ENCODE measurements at places on chromosomes 16 and 17. TPM values are rescaled to one million over a fixed set of nuclear protein-coding genes. Genes with fewer than 3 reads are reported as not detected.
A peak's percentile ranks its signal among the peaks of the same experiment; 100 is the strongest.

DNA sequence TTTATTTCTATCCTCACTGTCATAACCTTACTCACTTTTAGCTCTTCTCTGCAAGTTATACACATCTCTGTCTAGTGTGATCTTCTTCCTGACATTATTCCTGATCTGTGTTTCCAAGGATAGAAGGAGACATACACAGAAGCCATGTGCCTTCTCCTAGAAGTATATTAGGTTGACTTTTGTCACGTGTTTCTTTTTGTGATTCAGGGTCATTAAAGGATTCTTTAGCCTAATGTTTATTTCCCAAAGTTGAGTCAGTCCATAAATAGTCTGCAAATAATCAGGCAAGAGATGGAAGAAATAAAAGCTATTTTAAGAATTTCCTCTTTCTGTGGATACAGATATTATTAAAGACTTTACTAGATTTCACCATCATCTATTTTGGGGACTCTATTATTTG is 214.1 kb upstream of the GOT2 start:
- no peaks in the 10 kb centered on the region for H3K4me1 ChIP-seq
- H3K4me3 ChIP-seq, result no peak overlapping the region
- no peaks in the 10 kb centered on the region for H3K27me3 ChIP-seq
- H3K27ac ChIP-seq, result no peak overlapping the region
- H3K36me3 ChIP-seq, result no peaks in the 10 kb centered on the region
- DNase-seq, result no peak

- H3K4me3 ChIP-seq, result peak overlapping the region; percentile 14
- peaks cover 48% of the 10 kb centered on the region for H3K36me3 ChIP-seq
- DNase-seq, result peak; percentile 94
- H3K27me3 ChIP-seq, result no peaks in the 10 kb centered on the region
These were observed 6.4 kb downstream of the PDK2 start for GRCh38 chr17:50101346-50102163.

- no peak overlapping the region for H3K27ac ChIP-seq
- no peak for DNase-seq
- H3K4me3 ChIP-seq, result no peak overlapping the region
- H3K27me3 ChIP-seq, result peaks cover 19% of the 10 kb centered on the region
- peaks cover 12% of the 10 kb centered on the region for H3K4me1 ChIP-seq
- H3K36me3 ChIP-seq, result peaks cover 25% of the 10 kb centered on the region
These were observed 33.0 kb upstream of the ZC3H18 start for GRCh38 chr16:88536971-88537751.

DNA sequence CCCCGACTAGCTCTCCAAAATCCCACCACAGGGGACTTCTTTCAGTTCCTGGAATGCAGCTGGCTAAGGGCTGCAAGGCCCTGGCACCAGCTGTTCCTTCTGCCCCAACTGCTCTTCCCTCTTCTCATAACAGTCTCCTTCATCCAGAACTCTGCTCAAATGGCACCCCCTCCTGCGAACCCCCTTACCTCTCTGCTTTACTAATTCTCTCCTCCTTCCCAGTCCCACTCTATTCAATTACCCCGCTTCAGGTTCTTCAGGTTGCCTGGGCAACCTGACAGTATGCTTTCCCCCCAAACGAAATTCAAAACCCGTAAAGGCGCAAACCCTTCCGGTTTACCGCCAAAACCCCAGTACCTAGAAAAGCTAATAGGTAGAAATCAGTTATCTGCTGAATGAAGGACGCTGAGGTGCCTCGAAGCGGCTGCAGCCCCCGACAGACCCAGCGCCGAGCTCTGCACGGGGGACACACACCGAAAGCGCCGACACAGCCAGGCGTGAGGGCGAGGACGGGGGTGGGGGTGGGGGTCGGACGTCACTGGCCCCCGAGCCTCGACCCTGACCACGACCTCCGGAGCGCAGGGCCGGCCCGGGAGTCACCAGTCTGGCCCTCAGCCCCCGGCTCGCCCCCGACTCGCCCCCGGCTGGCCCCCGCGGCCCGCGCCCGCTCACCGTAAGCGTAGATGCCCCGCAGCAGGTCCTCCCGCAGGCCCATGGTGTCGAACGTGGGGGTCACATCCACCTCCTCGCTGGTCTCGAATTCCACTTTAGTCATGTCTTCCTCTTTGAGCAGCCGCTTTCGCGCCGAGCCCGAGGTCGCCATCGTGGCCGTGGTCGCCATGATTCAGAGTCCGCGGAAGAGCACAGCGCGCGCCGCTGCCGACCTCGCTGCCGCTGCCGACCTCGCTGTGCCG is 550 bp downstream of the EIF4A3 start:
- H3K27me3 ChIP-seq, result no peaks in the 10 kb centered on the region
- peak overlapping the region; percentile 28 for H3K27ac ChIP-seq
- H3K4me1 ChIP-seq, result peaks cover 5% of the 10 kb centered on the region
- DNase-seq, result peak; percentile 20
- H3K36me3 ChIP-seq, result peaks cover 27% of the 10 kb centered on the region
- H3K4me3 ChIP-seq, result peak overlapping the region; percentile 88

GRCh38 chr16:2206780-2207433 is 1.7 kb downstream of the MLST8 start:
- no peak overlapping the region for H3K27ac ChIP-seq
- no peak for DNase-seq
- peaks cover 36% of the 10 kb centered on the region for H3K36me3 ChIP-seq
- no peaks in the 10 kb centered on the region for H3K27me3 ChIP-seq
- no peak overlapping the region for H3K4me3 ChIP-seq

- peak overlapping the region; percentile 90 for H3K27ac ChIP-seq
- H3K4me3 ChIP-seq, result peak overlapping the region; percentile 67
- peaks cover 77% of the 10 kb centered on the region for H3K4me1 ChIP-seq
- H3K27me3 ChIP-seq, result peaks cover 60% of the 10 kb centered on the region
- H3K36me3 ChIP-seq, result no peaks in the 10 kb centered on the region
- DNase-seq, result peak; percentile 70
These were observed 2.2 kb upstream of the PLEKHH3 start for GRCh38 chr17:42678951-42679491.

DNA sequence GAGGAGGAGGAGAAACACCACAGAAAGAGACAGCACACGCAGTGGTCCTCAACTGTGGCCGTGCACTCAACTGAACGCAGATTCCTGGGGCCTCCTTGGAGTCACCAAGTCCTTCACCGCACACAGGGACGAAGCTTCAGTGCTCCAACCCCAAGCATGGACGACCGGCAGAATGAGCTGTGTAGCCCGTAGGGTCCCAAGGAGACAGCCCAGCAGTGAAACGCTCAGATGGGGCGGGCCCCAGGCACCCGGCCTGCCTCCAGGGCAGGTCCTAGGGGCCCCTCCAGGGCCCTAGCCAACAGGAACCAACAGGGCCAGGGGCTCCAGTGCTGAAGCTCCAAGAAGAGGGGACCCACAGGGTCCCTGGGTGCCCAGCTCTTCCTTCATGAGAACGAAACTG is 13.2 kb downstream of the RAB40B start:
- H3K27me3 ChIP-seq, result no peaks in the 10 kb centered on the region
- H3K4me1 ChIP-seq, result peaks cover 7% of the 10 kb centered on the region
- no peak for DNase-seq
- no peak overlapping the region for H3K4me3 ChIP-seq
- H3K27ac ChIP-seq, result no peak overlapping the region

- DNase-seq, result no peak
- H3K27ac ChIP-seq, result no peak overlapping the region
- no peaks in the 10 kb centered on the region for H3K27me3 ChIP-seq
- H3K4me1 ChIP-seq, result no peaks in the 10 kb centered on the region
- H3K4me3 ChIP-seq, result no peak overlapping the region
These were observed 54.3 kb upstream of the CNTNAP4 start for GRCh38 chr16:76222853-76223252.

DNA sequence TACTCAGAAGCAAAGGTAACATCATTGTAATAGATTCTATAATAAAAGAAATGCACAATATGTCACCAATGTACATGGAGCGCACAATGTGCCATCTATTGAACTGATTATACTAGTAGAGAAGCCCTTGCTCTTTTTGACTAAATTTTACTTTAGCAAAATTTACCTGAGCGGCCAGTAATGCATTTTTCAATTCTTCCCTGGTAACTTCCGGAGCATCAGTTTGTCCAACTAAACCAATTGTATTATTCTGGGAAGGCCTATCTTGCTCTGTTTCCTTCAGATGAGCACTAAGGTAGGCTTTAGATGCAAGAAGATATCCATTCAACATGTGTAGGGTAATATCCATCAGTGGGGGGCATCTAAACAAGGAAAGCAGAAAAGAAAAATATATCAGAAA is 8.8 kb upstream of the BRIP1 start:
- H3K27ac ChIP-seq, result no peak overlapping the region
- DNase-seq, result no peak
- no peak overlapping the region for H3K4me3 ChIP-seq

DNA sequence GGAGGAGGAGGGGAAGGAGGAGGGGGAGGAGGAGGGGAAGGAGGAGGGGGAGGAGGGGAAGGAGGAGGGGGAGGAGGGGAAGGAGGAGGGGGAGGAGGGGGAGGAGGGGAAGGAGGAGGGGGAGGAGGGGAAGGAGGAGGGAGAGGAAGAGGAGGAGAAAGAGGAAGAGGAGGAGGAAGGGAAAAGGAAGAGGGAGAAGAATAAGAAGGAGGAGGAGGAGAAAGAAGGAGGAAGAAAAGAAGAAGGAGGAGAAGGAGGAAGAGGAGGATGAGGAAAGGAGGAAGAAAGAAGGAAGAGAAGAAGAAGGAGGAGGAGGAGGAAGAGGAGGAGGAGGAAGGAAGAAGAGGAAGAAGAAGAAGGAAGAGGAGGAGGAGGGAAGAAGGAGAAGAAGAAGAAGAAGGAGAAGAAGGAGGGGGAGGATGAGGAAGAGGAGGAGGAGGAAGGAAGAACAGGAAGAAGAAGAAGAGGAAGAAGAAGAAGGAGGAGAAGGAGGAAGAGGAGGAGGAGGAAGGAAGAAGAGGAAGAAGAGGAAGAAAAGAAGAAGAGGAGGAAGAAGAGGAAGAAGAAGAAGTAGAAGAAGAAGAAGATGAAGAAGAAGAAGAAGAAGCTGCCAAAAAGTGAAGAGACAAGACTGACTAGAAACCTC is 103.8 kb downstream of the C16orf78 start:
- no peak overlapping the region for H3K4me3 ChIP-seq
- H3K27ac ChIP-seq, result no peak overlapping the region
- H3K4me1 ChIP-seq, result no peaks in the 10 kb centered on the region
- DNase-seq, result no peak
- no peaks in the 10 kb centered on the region for H3K36me3 ChIP-seq

GRCh38 chr16:3762107-3762750 is 44.9 kb upstream of the TRAP1 start:
- H3K4me1 ChIP-seq, result no peaks in the 10 kb centered on the region
- no peak for DNase-seq
- no peak overlapping the region for H3K27ac ChIP-seq

- H3K4me3 ChIP-seq, result no peak overlapping the region
- no peak for DNase-seq
- no peaks in the 10 kb centered on the region for H3K4me1 ChIP-seq
- no peaks in the 10 kb centered on the region for H3K27me3 ChIP-seq
- no peak overlapping the region for H3K27ac ChIP-seq
These were observed 6.5 kb downstream of the NEURL4 start for GRCh38 chr17:7322520-7323194.

- H3K27ac ChIP-seq, result no peak overlapping the region
- no peaks in the 10 kb centered on the region for H3K36me3 ChIP-seq
- DNase-seq, result no peak
- H3K27me3 ChIP-seq, result no peaks in the 10 kb centered on the region
- H3K4me1 ChIP-seq, result no peaks in the 10 kb centered on the region
- H3K4me3 ChIP-seq, result no peak overlapping the region
These were observed 73.5 kb downstream of the HS3ST2 start for GRCh38 chr16:22887445-22887844.

DNA sequence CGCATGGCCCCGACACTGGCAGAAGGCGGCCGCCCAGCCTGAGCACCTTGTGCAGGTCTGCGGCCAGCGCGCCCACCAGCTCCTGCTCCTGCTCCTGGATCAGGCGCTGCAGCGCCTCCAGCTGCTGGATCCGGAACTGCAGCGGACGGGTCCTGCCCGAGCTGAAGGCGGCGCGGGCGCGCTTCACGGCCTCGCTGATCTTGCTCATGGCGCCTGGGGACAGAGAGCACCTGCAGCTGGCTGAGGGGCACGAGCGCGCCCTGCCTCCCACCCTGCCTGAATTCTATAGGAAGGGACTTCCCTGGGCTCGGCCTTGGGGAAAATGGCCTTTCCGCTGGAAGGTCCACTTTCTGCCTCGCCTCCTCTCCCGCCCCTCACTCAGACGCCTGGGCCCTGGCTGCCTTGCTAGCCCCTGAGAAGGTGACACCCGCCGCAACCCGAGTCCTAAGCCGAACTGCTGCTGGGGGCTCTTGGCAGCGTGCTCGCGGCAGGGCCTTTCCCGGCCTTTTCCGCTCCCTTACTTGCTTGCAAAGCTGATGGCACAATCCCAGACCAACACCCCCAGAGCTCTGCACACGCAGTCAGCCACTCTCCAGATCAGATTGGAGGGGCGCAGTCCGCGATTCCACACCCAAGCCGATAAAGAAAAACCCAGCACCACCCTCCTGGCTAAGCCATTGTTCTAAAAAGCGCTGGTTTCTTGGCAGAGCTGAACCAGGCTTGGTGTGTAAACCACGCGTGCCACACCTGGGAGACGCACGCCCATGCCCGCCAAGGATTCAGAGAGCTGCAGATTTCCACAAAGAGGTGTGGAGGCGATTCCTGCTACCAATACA is 3.0 kb downstream of the ALDH3A1 start:
- peak overlapping the region; percentile 38 for H3K4me3 ChIP-seq
- no peaks in the 10 kb centered on the region for H3K36me3 ChIP-seq
- peak; percentile 92 for DNase-seq

DNA sequence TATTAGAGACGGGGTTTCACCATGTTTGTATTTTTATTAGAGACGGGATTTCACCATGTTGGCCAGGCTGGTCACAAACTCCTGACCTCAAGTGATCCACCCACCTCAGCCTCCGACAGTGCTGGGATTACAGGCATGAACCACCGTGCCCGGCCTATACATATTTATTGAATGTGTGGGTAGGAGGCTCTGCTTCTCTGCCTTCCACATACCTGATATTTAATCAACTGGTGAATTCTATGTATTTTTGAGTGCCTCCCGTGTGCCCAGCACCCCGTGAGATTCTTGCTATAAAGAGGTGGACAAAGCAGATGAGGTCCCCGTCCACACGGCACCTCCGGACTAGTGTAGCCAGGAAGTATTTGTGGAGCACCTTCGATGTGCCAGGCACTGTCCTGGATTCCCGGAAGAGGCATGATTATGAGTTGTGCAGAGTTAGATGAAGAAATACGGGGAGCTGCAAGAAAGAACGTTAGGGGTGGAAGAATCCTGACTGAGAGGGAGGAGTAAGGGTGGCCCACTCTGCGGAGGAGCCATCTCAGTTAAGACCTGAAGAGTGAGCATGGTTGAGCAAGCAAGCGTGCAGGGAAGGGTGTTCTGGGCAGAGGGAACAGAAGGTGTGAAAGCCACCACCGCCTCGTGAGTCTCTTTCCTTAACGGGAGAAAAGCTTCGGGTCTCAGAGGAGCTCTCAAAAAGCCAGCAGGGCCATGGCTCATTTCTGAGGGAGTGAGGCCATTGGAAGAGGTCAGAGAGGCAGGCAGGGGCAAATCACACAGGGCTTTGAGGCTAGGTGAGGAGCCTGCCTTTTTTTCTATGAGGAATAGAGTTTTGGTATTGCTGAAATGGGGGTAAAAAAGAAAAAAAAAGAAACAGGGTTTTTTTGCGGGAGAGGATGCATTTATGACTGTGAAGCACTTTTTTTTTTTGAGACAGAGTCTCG is 21.2 kb downstream of the CRISPLD2 start:
- H3K4me1 ChIP-seq, result no peaks in the 10 kb centered on the region
- H3K36me3 ChIP-seq, result peaks cover 12% of the 10 kb centered on the region
- H3K27ac ChIP-seq, result no peak overlapping the region
- peaks cover 28% of the 10 kb centered on the region for H3K27me3 ChIP-seq

- DNase-seq, result peak; percentile 86
- H3K27me3 ChIP-seq, result no peaks in the 10 kb centered on the region
- peaks cover 20% of the 10 kb centered on the region for H3K4me1 ChIP-seq
- no peak overlapping the region for H3K4me3 ChIP-seq
These were observed 157.7 kb downstream of the MSI2 start for GRCh38 chr17:57413848-57414651.

CRYM gene
- 4.0 TPM for polyA plus RNA-seq

ELMO3 gene
- polyA plus RNA-seq, result 34.0 TPM

KRTAP2-1 gene
- polyA plus RNA-seq, result not detected

ST6GALNAC2 gene
- 3.9 TPM for polyA plus RNA-seq

TERB1 gene
- polyA plus RNA-seq, result 0.09 TPM

SMTNL2 gene
- 10.1 TPM for polyA plus RNA-seq
